ENCODE measurements at places on chromosomes 16 and 17. TPM values are rescaled to one million over a fixed set of nuclear protein-coding genes. Genes with fewer than 3 reads are reported as not detected.

CSF3 gene
- total RNA-seq = not detected

OMG gene
- total RNA-seq = not detected

FOXC2 gene
- total RNA-seq = 60.7 TPM

MMP28 gene
- 4.8 TPM for total RNA-seq

AATK gene
- 6.1 TPM for total RNA-seq

ZFHX3 gene
- 57.7 TPM for total RNA-seq

GNGT2 gene
- not detected for total RNA-seq

DNA sequence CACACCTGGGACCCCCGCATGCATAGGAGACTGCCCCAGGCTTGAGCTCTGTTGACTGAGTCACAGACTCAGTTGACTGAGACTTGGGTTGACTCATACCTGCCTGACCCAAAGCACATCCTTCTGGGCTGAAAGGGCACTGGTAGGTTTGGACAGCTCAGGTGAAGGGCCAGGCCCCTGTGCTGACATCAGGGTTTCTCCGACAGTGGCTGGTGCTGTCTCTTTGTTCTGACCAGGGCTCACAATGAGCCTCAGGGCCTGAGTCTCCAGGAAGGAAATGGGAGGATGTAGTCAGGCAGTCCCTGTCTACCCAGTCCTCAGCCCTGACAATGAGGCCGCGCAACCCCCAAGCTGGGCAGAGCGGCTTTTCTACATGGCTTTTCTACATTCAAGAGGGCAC is 6.5 kb downstream of the SPNS2 start:
- H3K4me3 ChIP-seq = no peak overlapping the region
- H3K27ac ChIP-seq = no peak overlapping the region
- DNase-seq = no peak
- no peaks in the 10 kb centered on the region for H3K27me3 ChIP-seq
- peaks cover 41% of the 10 kb centered on the region for H3K4me1 ChIP-seq

GRCh38 chr17:83186226-83186625 is 106.8 kb downstream of the METRNL start:
- H3K4me1 ChIP-seq = peaks cover 27% of the 10 kb centered on the region
- no peaks in the 10 kb centered on the region for H3K27me3 ChIP-seq
- H3K36me3 ChIP-seq = no peaks in the 10 kb centered on the region
- no peak overlapping the region for H3K4me3 ChIP-seq
- no peak overlapping the region for H3K27ac ChIP-seq
- no peak for DNase-seq

GRCh38 chr16:89320782-89321501 is 103.4 kb downstream of the ZNF778 start:
- no peaks in the 10 kb centered on the region for H3K36me3 ChIP-seq
- H3K27ac ChIP-seq = peak overlapping the region; percentile 78
- H3K27me3 ChIP-seq = no peaks in the 10 kb centered on the region
- peaks cover 96% of the 10 kb centered on the region for H3K4me1 ChIP-seq
- DNase-seq = no peak

- no peak for DNase-seq
- H3K27ac ChIP-seq = no peak overlapping the region
- H3K36me3 ChIP-seq = no peaks in the 10 kb centered on the region
- no peaks in the 10 kb centered on the region for H3K4me1 ChIP-seq
Observed at GRCh38 chr17:36920032-36921005, 17.0 kb upstream of the LHX1 start.

DNA sequence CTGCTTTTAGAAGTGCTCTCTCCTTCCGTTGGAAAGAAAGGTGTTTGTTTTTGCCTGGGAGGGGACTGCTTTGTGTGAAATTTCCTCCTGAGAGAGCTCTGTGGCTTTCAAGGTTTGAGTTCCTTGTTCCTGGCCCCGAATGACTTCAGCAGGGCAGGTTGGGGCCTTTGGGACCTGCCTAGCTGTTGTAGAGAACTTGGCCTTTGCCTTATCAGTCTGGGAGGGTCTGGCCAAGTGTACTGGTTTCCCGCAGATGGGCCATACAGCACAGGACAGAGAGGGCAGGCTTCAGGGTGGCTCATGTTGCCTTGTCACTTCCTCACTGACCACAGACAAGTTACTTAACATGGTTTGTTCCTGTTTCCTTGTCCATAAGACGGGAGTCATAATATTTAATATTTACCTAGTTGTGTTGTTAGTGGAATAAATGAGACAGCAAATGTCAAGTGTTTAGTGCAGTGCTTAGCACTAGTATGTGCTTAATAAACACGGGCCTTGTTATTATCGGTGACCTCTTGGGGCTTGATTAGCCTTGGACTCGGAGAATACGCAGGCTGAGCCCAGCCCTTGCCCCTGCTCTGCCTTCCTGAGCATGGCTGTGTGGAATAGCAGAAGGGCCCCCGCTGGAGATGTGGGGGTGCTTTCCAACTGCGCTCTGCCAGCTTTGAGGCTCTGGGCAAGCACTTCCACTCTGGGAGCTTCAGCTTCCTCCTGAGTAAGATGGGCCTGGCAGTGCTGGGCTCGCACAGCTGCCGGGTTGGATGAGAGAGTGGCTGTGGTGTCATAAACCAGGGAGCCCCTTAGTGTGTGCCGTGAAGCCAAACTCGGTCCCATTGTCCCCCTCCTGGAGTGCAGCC is 6.6 kb downstream of the PRSS8 start:
- peaks cover 62% of the 10 kb centered on the region for H3K36me3 ChIP-seq
- no peak for DNase-seq
- H3K4me3 ChIP-seq = no peak overlapping the region
- no peaks in the 10 kb centered on the region for H3K27me3 ChIP-seq

- H3K27ac ChIP-seq = no peak overlapping the region
- H3K27me3 ChIP-seq = no peaks in the 10 kb centered on the region
- no peaks in the 10 kb centered on the region for H3K4me1 ChIP-seq
- H3K36me3 ChIP-seq = no peaks in the 10 kb centered on the region
- no peak for DNase-seq
Observed at GRCh38 chr16:11320170-11320569, 25.1 kb upstream of the RMI2 start.

GRCh38 chr16:31871510-31871909 is 2.1 kb upstream of the ZNF267 start:
- peaks cover 15% of the 10 kb centered on the region for H3K4me1 ChIP-seq
- no peak overlapping the region for H3K4me3 ChIP-seq
- no peaks in the 10 kb centered on the region for H3K36me3 ChIP-seq
- no peak overlapping the region for H3K27ac ChIP-seq

DNA sequence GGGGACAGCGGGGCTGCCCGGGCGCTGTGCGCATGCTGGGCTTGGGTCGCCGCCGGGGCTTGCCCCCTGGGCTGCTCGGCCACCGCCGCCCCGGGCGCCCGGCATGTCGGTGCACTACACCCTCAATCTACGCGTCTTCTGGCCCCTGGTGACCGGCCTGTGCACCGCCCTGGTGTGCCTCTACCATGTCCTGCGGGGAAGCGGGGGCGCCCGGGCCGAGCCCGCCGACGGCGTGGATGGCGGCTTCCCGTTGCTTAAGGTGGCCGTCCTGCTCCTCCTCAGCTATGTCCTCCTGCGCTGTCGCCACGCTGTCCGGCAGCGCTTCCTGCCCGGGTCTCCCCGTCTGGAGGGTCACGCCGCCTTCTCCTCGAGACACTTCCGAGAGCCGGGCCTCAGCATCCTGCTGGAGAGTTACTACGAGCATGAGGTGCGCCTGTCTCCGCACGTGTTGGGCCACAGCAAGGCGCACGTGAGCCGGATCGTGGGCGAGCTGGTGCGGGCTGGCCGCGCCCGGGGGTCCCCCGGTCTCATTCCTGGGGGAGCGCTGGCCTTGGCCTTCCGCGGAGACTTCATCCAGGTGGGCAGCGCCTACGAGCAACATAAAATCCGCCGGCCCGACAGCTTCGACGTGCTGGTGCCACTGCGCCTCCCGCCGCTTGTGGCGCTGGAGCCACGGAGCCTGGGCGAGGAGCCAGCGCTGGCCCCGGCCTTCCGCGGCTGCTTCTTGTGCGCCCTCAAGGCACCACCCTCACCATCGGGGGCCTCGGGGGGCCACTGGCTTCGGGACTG is 789 bp downstream of the ITPRIPL2 start:
- no peak for DNase-seq
- peaks cover 8% of the 10 kb centered on the region for H3K36me3 ChIP-seq
- peaks cover 52% of the 10 kb centered on the region for H3K4me1 ChIP-seq

DNA sequence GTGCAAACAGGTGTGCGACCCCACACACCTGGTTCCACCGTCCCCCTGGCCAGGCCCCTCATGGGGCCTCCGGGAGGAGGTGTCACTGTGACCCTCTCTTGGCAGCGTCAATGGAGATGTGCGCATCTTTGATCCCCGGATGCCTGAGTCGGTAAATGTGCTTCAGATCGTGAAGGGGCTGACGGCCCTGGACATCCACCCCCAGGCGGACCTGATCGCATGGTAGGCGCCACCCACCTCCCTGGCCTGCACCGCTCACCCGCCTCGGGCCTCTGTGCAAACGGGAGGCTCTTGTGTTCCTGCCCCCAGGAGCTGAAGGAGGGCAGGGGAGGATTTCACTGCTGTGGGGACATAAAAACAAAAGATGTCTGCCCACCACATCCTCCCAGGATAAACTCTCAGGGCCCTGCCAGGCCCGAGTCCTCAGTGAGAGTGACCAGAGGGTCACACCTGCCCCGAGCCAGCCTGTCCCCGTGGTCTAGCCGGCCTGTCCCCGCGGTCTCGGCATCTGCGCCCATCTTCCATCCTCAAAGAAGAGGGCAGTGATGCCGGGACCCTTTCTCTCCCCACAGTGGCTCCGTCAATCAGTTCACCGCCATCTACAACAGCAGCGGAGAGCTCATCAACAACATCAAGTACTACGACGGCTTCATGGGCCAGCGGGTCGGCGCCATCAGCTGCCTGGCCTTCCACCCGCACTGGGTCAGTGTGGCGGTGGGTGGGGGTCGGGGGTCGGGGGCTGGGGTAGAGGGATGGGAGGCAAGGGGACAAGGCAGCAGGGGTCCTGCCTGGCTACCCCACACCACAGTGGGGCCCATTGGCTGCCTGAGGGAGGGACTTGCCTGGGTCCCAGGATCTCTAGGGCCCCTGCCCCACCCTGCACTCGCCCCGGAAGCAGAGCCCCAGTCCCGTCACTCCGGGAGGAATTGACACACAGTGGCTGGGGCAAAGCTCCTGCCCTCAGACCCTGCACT is 29.0 kb upstream of the CHMP6 start:
- no peak for DNase-seq
- peaks cover 16% of the 10 kb centered on the region for H3K36me3 ChIP-seq

GRCh38 chr17:49471089-49471683 is 23.9 kb upstream of the NGFR start:
- no peak overlapping the region for H3K4me3 ChIP-seq
- no peak for DNase-seq
- H3K27ac ChIP-seq = no peak overlapping the region
- H3K36me3 ChIP-seq = no peaks in the 10 kb centered on the region

DNA sequence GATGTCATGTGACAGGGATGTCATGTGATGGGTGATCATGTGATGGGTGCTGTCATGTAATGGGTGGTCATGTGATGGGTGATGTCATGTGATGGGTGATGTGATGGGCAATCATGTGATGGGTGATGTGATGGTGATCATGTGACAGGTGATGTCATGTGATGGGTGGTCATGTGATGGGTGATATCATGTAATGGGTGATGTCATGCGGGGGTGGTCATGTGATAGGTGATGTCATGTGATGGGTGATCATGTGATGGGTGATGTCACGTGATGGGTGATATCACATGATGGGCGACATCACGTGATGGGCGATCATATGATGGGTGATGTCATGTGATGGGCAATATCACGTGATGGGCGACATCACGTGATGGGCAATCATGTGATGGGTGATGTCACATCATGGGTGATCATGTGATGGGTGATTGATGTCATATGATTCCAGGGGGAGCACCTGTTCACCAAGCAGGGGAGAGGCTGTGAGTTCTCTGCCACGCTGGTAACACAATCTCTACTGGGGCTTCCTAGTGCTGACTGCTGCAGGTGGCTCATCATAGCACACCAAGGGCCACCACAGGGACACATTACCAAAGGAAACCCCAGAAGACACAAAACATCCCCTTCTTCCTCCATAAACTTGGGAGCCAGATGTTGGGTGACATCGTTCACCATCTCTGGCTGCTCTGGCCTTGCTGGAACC is 16.5 kb downstream of the CD300LB start:
- no peaks in the 10 kb centered on the region for H3K36me3 ChIP-seq
- H3K27me3 ChIP-seq = no peaks in the 10 kb centered on the region
- no peak for DNase-seq

- DNase-seq = no peak
- H3K36me3 ChIP-seq = no peaks in the 10 kb centered on the region
- H3K4me3 ChIP-seq = no peak overlapping the region
- H3K27me3 ChIP-seq = no peaks in the 10 kb centered on the region
- H3K4me1 ChIP-seq = no peaks in the 10 kb centered on the region
- H3K27ac ChIP-seq = no peak overlapping the region
Observed at GRCh38 chr17:9479964-9480363, 95.7 kb downstream of the STX8 start.

DNA sequence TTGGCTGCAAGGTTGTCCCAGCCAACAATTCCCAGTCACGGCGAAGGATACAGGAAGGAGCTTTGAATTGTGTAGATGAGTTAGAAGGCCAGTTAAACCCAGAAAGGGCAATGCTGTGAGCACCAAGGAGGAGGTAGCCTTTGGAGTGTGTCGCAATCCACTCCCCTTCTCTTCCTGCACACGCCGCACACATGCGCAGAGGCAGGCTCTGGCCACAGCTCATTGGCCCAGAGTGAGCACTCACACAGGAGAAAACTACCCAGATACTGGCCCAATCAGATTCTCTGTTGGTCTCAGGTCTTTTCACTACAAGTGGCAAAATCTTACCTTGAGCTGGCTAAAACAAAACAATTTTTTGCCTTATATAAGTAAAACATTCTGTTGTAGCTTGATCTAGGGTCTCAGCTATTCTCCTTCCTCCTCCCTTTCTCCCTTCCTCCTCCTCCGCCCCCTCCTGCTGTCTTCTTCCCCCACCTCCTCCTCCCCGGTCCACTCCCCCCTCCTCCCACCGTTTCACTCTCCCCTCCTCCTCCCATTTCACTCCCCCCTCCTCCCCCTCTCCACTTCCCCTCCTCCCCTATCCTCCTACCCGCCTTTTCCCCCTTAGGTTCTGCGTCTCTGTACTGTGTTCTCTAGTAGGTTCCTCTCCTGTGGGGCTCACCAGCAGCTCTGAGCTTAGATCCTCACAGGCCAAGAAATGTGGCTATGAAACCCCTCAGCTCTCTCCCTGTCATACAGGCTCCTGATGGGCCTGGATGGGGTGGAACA is 344.9 kb downstream of the CPPED1 start:
- no peaks in the 10 kb centered on the region for H3K36me3 ChIP-seq
- no peaks in the 10 kb centered on the region for H3K27me3 ChIP-seq
- DNase-seq = no peak

DNA sequence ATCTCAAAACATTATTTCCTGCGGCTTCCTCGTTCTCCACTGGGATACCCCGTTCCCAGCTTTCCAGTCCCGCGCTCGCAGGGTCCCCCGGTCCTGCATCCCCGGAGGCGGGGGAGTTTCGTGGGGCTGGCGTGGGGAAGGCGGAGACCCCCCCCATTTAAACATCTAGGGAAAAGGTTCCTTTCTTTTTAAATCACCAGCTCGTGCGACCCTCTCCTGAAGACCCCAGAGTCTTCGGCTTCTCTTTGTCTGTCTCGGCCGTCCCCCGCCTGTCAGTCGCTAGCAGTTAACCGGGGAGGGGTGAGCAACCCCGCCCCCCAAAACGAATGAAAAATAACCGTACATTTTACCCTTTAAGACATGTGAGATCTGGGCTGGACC is 473 bp upstream of the IGF2BP1 start:
- peaks cover 13% of the 10 kb centered on the region for H3K4me1 ChIP-seq
- no peaks in the 10 kb centered on the region for H3K36me3 ChIP-seq
- peak overlapping the region; percentile 10 for H3K4me3 ChIP-seq
- no peak overlapping the region for H3K27ac ChIP-seq
- peaks cover 60% of the 10 kb centered on the region for H3K27me3 ChIP-seq
- DNase-seq = no peak

- peaks cover 42% of the 10 kb centered on the region for H3K36me3 ChIP-seq
- H3K4me1 ChIP-seq = no peaks in the 10 kb centered on the region
- H3K27ac ChIP-seq = no peak overlapping the region
- no peaks in the 10 kb centered on the region for H3K27me3 ChIP-seq
- no peak overlapping the region for H3K4me3 ChIP-seq
Observed at GRCh38 chr16:28096983-28097899, 33.7 kb upstream of the GSG1L start.
